Diencephalon (tissue), 1 donor: ENCODE measurements at places on chromosomes 16 and 17. TPM values are rescaled to one million over a fixed set of nuclear protein-coding genes. Genes with fewer than 3 reads are reported as not detected.

Gene CCDC200
- total RNA-seq = not detected

Gene CCL14
- not detected for total RNA-seq

Gene CX3CL1
- total RNA-seq = 18.2 TPM

Gene ACAP1
- 0.23 TPM for total RNA-seq

Gene CSH2
- not detected for total RNA-seq

Gene CCL16
- total RNA-seq = not detected

Gene KRT33B
- total RNA-seq = not detected

Gene NPIPA2
- 0.69 TPM for total RNA-seq

Gene LPO
- total RNA-seq = 0.23 TPM

Gene ZNF205
- 15.9 TPM for total RNA-seq

Gene CCL17
- not detected for total RNA-seq

Gene CDRT15
- not detected for total RNA-seq

Gene LRRC37A
- 4.6 TPM for total RNA-seq

Gene XYLT2
- 14.1 TPM for total RNA-seq

Gene ZNF423
- 30.9 TPM for total RNA-seq

Gene B4GALNT2
- under 0.01 TPM for total RNA-seq

Gene MYH2
- under 0.01 TPM for total RNA-seq

Gene TMIGD1
- total RNA-seq = not detected

Gene BCL6B
- total RNA-seq = 3.0 TPM

Gene CES1
- 1.2 TPM for total RNA-seq

Gene SSTR5
- total RNA-seq = 0.23 TPM

Gene SLC35G6
- total RNA-seq = not detected

Gene DYNLRB2
- 9.5 TPM for total RNA-seq

Gene GAS2L2
- total RNA-seq = 1.2 TPM

Gene TEKT1
- 9.5 TPM for total RNA-seq

Gene ARHGAP23
- total RNA-seq = 51.2 TPM

Gene GRIN2C
- total RNA-seq = 1.2 TPM

Gene BEAN1
- 6.5 TPM for total RNA-seq

Gene ABCA6
- 6.2 TPM for total RNA-seq

Gene ANKRD13B
- 26.1 TPM for total RNA-seq

Gene FNDC8
- not detected for total RNA-seq

Gene PRSS8
- not detected for total RNA-seq

Gene CEP112
- total RNA-seq = 40.6 TPM

Gene SPIRE2
- total RNA-seq = 21.0 TPM

Gene GUCY2D
- not detected for total RNA-seq

Gene BCO1
- 0.46 TPM for total RNA-seq

Gene GPR142
- not detected for total RNA-seq

Gene NAGS
- total RNA-seq = 4.8 TPM

Gene KRTAP4-3
- not detected for total RNA-seq

Gene SPN
- total RNA-seq = 0.23 TPM

Gene CCL15
- total RNA-seq = not detected

Gene LGALS9B
- not detected for total RNA-seq

Gene CLEC3A
- total RNA-seq = 0.23 TPM

Gene DLX4
- not detected for total RNA-seq

Gene SIRT7
- total RNA-seq = 9.0 TPM

Gene TRPV3
- total RNA-seq = 2.8 TPM

Gene CORO1A
- 20.1 TPM for total RNA-seq

Gene TPSG1
- not detected for total RNA-seq

Gene CDH8
- 248 TPM for total RNA-seq

Gene CLEC19A
- total RNA-seq = 2.8 TPM
